Skeletal muscle cell (primary cell): ENCODE measurements at places on chromosomes 12 and 14.

DNA sequence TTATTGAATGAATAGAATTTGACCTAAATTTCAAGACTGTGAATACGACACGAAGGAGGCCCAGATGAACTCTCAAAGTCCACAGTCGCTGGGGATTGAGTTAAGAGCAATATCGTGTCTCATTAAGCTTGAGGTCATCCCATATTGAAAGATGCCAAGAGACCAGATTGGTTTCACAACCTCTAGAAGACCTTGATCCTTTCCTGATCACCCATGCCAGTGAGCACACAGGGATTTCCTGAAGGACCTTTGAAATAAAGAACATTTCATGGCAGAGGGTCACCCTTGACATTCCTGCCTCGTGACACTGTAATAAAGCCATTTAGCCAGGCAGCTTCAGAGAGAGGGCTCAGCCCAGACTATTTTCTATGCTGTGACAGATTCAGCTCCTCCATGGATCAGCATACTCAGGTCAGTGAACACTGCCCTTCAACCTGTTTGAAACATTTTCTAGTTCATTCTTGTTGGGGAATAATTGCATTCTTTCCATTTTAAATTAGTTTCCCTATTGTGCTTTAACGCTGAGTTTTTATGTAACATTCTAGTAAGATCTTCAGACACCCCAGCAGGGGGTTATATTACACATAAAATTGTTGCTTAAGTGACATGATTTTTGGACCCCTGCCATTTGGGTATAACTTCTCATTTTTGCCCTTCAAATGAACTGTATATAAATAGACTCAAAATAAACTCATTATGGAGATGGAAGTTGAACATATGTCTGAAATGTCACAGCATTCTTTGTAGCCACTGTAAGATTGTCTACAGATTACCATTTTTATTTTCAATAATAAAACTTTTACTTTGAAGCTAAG lies 213.2 kb downstream of the C12orf50 start:
- DNase-seq = no peak

DNA sequence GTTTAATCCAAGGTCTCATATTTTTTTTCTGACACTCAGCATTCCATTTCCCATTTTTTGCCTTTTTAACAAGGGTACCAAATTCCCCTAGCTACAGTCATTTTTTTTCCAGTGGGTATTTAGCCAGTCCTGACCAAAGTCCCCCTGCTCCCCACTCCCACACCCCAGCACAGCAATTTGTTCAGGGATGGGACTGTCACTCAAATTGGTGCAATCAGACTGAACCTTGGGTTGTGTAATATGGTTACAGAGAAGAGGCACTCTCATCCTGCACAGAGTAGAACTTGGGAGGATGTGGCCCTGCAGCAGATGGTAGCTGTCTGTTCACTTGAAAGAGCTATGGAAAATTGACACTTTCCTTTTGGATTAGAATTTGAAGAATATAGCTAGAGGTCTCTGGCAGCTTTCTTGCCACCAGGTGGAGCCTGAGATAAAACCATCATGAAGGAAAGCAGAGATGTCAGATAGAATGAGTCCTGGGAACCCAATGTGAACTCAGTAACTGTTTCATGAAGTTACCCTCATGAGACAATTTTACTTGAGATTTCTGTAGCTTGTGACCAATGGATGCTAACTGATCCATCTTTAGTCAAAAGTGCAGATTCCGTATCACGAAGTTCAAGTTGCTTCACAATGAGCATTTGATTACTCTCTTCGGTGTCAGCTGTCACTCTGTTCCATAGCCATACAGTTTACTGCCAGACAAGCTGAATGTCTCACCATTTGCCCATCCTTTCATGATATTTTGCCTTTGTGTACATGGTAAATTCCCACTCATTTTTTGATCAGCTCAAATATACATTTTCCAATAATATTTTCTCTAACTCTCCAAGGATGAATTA lies 394.0 kb upstream of the SYT1 start:
- peak; percentile 13 for DNase-seq

DNA sequence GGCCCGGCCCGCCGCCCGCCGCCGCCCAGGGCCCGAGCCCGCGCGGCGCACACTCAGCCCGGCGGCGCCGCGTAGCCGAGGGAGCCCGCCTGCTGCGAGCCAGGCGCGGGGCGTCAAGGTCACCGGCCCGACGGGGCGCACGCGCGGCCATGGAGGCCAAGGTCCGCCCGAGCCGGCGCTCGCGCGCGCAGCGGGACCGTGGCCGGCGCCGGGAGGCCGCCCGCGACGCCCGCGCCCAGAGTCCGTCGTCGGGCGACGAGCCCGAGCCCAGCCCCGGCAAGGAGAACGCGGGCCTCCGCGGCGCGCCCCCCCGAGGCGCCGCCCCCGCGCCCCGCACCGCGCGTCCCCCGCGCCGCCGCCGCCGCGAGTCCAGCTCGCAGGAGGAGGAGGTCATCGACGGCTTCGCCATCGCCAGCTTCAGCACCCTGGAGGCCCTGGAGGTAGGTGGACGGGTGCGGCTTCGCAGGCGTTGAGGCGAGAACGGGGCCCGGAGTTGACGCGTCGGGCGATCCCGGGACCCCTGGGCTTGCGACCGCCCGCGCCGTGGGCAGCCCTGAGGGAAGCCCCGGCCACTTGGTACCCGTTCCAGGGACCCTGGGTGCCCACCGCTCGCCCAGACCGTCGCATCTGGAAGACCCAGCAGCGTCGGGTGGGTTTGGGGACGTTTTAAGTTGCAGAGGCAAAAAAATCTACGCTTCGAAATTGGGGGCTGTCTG lies 629 bp downstream of the FBRSL1 start:
- no peak for DNase-seq

- no peak for DNase-seq
Measured at GRCh38 chr14:23439107-23439835, 3.8 kb upstream of the MYH7 start.

GRCh38 chr12:128025589-128026245 lies 241.3 kb upstream of the TMEM132C start:
- no peak for DNase-seq

GRCh38 chr14:61470961-61471293 lies 149.5 kb downstream of the PRKCH start:
- no peak for DNase-seq

DNA sequence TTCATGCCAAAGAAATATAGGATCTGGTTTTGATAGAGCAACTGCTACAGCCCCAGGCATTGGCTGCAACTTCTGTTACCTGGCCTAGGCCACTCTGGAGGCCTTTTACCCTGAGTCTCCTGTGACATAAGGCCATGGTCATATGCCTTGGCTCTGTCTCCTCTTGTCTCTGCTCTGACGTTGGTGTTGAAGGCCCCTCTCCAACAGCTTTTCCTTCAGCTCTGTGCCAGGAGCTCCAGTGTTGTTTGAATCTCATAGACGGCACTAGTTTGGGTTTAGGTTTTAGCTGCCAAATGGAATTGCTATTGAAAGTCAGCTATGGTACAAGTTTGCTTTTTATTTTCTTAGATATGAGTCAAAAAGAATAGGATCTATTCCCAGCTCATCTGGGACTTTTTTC lies 41.1 kb downstream of the TTLL5 start:
- DNase-seq = no peak

GRCh38 chr12:127526925-127527324 lies 740.0 kb upstream of the TMEM132C start:
- DNase-seq = no peak

DNA sequence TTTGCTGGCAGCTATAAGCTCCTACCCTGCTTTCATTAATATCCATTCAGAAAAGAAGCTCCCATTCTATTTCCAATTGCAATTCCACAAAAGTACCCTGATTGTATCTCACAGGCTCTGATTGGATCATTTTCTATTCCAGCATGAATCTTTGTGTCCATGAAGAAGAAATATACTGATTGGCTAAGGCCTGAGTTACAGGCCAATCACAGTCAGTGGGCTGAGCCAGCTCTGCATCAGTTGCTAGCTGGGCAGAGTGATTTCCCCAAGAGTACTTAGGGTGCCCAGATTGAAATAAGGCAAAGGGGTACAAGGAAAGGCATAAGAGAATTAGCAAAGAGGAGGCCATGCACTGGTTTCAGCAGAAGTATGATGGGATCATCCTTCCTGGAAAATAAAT lies 14.4 kb downstream of the ART4 start:
- no peak for DNase-seq

DNA sequence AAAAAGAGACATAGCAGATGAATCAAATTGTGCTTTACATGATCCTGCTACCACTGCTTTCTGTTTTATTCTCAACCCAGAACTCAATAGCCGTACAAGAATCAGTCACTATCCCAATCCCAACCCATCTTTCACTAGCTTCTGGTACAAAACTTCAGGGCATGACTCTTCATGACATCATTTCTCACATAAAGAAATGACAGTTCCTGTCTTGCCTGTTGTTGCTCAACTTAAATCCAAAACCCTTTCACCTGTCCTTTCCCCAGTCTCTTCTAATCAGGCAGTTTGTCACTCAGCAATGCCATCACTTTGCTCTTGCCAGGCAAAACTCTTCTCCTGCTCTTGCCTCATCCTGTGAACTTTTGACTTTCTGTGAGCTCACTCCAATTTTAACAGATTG lies 962.8 kb downstream of the GALC start:
- DNase-seq = no peak

DNA sequence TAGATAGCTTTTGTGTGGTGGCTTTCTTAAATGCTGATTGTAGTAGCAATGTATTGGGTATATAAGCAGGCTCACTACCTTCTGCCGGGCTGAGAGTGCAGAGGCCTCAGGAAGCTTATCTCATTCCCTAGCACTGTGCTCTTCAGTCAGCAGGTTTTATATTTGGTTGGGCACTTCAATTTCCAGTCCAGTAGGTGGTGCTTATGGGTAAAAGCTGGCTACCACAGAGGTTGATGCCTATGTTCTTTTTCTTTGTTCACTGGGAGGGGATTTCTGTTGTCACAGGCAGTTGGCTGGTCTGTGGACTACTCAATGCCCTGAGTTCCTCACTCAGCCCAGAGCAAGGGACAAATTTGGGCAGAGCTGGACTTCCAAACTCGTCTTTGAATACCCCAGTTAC lies 43.0 kb upstream of the GLIPR1 start:
- no peak for DNase-seq

DNA sequence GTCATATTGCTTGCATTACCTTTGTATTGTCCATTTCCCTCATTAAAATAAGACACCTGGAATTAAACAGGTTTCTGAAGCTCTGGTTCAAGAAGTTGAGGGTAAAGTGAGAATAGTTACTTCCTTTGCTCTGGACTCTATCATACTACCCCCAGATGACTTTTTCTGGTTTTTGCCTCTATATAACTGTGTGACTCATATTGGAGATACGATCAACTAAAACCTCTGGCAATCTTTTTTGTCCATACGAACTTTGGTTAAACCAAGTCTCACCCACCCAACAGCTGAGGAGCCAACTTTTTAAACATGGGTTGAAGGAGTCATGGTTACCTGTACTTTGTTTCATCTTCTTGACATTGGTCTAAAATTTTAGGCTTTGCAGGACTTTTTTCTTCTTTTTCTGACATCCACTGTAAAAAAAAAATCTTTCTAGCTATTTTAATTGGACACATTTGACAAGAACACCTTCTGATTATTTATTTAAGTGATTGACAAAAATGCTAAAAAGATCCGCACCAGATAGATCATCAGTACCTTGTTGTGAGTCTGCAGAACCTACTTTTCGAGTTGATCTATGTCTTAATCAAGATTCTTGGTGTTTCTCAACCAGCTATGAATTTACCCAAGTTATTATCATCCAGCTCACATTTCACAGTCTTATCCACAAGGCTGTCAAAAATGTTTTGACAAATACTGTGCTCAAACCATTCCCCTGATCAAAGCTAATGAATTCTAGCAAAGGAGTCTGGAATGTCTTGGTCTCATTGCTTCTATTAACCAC lies 166.0 kb downstream of the IPO8 start:
- no peak for DNase-seq

GRCh38 chr12:85798122-85798521 lies 38.1 kb downstream of the RASSF9 start:
- DNase-seq = no peak

- no peak for DNase-seq
Measured at GRCh38 chr12:18054925-18055619, 34.9 kb downstream of the RERGL start.

GRCh38 chr12:104510145-104510872 lies 53.6 kb downstream of the CHST11 start:
- no peak for DNase-seq

GRCh38 chr14:49754570-49755097 lies 13.3 kb upstream of the KLHDC2 start:
- no peak for DNase-seq

DNA sequence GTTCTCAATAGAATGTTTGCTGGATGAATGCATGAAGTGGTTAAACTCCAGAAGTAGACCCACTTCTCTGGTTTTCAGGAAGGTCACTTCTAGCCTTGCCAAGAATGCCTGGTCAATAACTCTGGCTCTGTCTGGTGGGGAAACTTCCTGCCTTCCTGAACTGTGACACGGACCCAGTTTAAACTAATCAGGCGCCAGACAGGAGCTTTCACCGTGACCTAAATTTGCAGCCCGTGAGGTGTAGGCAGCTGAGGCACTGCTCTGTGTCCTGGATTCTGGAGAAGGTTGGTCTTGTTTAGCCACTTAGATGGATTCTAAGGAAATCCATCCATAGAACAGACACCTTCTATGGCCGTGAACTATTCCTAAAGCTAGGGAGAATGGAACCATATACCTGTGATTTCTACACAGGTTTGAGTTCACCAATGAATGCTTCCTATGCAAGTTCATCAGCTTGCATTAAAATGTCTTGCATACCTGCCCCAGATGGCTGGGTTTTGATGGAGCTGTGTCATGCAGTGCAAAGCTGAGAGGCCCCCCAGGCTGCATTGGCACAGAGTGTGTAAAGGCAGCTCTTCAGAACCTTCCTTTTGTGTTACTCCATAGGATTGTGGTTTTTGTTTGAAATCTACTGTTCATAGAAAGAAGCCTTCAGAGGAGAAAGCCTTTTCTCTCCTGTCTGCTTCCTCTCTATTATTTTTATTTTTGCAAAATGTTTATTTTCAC lies 4.4 kb downstream of the CHST11 start:
- DNase-seq = no peak

- no peak for DNase-seq
Measured at GRCh38 chr14:64724578-64724930, 20.3 kb downstream of the PLEKHG3 start.

DNA sequence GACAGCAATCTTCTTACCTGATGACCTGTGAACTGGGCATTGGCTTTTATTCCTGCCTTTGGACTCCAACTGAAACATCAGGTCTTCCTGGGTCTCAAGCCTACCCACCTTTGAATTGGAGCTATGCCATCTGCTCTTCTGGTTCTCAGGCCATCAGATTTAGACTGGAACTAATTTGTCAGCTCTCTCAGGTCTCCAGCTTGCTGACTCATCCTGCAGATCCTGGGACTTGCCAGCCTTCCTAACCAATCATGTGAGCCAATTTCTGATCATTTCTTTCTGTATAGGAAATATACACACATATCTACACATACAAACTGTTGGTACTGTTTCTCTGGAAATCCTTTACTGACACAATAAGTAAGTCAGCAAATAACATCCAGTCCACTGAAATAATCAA lies 65.3 kb upstream of the TSPAN8 start:
- no peak for DNase-seq

GRCh38 chr14:58969951-58970751 lies 218.3 kb upstream of the DAAM1 start:
- DNase-seq = no peak

- DNase-seq = no peak
Measured at GRCh38 chr12:94379479-94380113, 80.1 kb downstream of the CEP83 start.

GRCh38 chr12:5124401-5124800 lies 80.7 kb downstream of the KCNA5 start:
- no peak for DNase-seq
